ACHN (cell line): ENCODE measurements at places on chromosomes 6 and 20.

- peak; percentile 60 for DNase-seq
These were observed 88.6 kb downstream of the MCHR2 start for GRCh38 chr6:99905209-99906106.

GRCh38 chr6:21414065-21414464 lies 179.5 kb upstream of the SOX4 start:
- no peak for DNase-seq

GRCh38 chr6:7446619-7447325 lies 57.2 kb downstream of the RIOK1 start:
- no peak for DNase-seq

DNA sequence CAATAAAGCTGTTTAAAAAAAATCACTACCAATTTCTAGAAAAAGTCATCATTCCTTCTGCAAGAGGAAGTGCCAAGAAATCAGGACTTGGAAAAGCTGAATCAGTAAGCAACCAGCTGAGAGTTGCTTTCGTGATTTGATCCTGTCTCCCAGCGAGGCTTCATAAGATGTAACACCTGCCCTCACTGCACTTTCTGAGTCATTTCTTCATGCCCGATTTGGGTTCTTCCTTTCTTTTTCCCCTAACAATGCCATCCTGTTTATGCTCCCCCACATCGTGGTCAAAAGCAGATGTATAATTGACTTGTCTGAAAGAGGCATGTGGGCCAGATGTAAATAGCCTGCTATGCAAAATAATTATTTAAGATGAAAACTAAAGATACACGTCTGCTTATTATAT lies 52.1 kb downstream of the RIPOR2 start:
- no peak for DNase-seq

DNA sequence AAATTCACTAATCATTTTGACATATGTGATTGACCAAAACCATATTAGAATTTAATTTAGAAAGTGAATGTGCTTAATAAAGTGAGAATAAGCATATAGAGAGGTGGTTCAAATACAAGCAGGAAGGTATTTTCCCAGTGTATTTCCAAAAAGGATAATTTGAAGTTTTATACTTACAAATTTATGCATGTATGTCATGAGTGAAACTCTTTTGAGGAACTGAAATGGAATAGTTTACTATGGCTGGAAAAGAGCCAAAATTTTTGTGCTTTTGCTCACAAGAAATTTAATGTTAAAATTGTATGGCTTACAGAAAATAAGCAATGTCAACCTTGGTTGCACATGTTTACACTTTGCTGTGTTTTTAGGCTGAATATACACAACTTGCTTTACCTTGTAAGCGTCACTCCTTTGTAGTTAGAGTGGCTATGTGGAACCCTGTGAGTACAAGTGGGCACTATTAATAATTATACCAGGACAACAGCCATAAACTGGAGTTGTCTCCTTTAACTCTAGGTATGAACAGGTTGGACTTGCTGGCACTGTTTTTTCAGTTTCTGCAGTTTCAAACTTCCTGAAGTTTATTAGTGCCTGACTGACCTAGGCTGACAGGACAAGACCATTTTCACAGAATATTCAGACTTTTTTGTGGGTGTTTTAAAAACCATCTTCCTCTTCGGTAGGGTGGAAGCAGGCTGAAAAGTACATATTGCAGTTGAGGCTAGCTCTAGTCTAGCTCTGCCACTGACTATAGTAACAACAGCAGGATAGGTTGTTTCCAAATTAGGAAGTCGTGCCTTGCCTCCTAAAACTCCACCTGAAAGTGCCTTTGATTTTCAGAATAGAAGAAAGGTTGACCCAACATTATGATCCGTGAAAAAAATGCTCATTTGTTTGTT lies 6.0 kb downstream of the AFDN start:
- DNase-seq: peak; percentile 27

- DNase-seq: no peak
These were observed 120.4 kb downstream of the RNF144B start for GRCh38 chr6:18507561-18507960.

DNA sequence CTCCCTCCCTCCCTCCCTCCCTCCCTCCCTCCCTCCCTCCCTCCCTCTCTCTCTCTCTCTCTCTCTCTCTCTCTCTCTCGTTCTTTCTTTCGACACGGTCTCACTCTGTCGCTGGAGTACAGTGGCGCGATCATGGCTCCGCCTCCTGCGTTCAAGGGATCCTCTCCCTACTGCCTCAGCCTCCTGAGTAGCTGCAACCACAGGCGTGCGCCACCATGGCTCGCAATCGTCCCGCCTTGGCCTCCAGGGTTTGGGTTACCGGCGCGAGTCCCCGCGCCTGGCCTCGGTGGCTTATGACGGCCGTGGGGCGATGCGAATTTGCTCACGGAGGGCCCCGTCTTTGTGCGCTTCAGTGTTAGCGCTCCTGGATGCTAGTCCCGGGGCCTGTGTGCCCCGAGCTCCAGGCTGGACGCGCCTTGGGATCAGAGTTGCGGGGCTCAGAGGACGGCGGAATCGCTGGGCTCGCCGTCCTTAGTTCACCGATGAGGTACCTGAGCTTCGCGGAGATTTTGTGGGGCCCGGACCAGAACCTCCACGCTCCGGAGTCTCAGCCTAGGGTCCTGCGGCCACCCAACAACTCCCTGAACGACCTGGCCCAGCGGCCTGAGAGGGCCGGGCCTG lies 45.2 kb downstream of the MCUR1 start:
- DNase-seq: no peak

DNA sequence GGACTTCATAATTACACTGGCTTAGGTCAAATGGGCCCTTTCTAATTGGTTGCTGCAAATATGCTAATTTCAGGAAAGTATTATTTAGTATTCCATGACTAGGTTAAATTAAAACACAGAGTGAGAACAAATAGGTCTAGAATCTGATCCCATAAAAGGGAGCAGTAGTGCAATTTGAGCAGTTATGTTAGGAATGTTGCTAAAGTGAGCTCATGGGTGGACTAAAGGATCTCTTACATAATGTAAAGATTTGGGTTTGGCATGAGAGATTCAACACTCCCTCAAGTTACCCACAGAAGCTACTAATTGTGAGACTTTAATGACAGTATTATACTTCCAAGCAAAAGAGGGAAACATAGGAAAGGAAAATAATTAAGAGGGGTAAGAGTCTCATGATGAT lies 109.1 kb downstream of the C6orf58 start:
- no peak for DNase-seq

GRCh38 chr6:2509711-2510110 lies 241.0 kb downstream of the MYLK4 start:
- no peak for DNase-seq

- DNase-seq: no peak
These were observed 218.6 kb upstream of the MOCS1 start for GRCh38 chr6:40152701-40153436.

DNA sequence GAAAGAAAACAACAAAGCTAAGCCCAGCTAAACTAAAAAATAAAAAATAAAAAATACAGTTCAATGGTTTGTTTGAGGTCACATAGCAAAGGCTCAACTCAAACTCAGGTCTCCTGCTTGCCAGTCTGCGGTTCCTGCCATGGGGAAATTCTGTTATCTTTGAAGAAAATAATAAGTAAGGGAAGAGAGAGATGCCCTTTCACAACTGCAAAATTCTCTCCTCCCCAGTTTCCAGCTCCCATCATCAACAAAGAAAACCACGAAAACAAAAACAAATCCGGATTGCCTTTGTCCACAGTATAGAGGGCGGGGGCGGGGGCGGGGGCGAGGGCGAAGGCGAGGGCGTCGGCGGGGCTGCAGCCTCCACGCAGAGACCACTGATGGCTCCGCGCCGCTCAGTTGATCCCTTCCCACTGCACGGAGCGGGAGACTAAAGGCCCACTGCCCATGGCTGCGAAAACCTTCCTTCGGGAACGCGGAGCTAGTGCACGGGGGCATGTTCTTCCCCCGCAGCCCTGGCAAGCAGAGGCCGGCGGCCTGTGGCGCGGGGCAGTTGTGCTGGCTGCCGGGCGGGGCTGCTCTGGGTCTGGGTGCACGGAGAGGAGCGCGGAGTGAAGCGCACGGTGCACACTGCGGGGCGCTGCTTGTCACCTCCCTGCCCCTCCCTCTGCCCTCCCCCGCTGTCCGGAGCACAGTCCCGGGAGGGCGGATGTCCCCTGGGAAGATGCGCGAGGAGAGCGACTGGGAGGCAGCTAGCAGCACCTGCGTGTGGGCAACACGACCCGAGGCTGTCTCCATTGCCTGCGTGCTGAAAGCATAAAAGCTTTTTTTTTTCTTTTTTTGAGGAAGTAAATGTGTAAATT lies 54.1 kb upstream of the TPD52L1 start:
- DNase-seq: peak; percentile 73
